ENCODE measurements at places on chromosomes 7 and 10.

DNA sequence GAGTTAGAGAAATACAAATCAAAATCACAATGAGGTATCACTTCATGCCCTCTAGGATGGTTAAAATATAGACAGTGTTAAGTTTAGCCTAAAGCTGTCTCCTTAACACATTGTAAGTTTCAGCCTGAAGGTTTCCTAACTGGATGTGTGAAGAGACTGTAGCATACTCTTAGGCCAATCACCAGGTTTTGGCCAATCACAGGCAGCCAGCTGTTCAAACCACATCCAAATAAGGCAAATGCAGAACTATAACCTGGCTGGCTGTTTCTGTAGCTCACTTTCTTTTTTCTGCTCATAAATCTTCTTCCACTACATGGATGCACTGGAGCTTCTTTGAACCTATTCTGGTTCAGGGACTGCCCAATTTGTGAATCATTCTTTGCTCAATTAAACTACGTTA is 19.7 kb downstream of the ESYT2 start:
- DNase-seq = no peak

GRCh38 chr7:78326189-78326588 is 527.6 kb downstream of the PHTF2 start:
- no peak for DNase-seq

DNA sequence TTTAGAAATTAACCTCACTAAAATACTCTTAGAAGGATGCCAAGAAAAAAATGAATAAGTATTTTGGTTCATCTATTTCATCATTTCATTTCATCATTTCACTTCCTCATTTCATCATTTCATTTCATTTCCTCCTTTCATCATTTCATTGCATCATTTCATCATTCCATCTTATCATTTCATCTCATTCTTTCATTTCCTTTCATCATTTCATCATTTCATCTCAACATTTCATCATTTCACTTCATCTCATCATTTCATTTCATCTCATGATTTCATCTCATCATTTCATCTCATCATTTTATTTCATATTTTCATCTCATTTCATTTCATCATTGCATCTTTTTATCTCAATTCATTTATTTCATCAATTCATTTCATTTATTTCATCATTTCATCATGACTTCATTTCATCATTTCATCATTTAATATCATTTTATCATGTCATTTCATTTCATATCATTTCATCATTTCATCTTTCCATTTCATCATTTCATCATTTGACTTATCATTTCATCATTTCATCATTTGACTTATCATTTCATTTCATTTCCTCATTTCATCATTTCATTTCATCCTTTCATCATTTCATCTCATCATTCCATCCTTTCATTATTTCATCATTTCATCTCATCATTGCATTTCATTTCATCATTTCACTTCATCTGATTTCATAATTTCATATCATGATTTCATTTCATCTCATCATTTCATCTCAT is 129.9 kb downstream of the ZNF92 start:
- DNase-seq = no peak

- DNase-seq = no peak
Observed at GRCh38 chr10:21720090-21720489, 186.1 kb downstream of the MLLT10 start.

GRCh38 chr10:129063877-129064276 is 403.2 kb upstream of the MGMT start:
- no peak for DNase-seq

Measured in 8988T (cell line).